Omental fat pad (tissue), 4 donors: ENCODE measurements at places on chromosomes 3 and 15. TPM values are rescaled to one million over a fixed set of nuclear protein-coding genes. Genes with fewer than 3 reads are reported as not detected.

Gene KIF23
- 1.7 TPM for total RNA-seq

DNA sequence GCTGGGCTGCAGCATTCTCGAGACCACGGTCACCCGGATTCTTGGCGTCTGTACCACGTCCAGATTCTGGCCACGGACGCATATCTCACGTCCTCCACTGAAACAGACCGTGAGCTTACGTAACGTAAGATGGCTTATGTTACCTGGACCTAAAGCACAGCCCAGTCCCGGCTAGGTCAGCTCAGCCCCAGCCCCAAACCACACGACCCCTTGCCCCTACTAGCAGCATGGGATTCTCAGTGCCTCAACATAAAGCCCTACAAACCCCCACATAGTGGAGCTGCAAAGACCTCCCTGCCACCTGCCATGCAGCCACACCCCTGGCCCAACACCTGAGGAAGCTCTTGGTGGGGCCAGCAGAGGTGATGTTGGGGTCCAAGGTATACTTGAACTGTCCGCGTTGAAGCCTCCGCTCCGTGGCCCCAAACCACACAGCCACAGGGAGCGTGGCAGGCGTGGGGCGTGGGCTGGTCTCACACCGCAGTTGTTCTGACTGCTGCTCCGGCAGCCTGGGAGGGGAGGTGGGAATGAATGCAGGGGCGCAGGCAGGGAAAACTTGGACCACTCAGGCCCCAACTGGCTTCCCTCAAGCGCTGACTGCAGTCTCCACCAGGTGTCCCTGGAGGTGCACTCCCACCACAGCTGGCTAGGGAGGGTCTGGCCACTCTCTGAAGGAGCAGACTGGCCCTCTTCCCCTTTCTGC, 14.5 kb downstream of the PLXNB1 start:
- no peak for DNase-seq

DNA sequence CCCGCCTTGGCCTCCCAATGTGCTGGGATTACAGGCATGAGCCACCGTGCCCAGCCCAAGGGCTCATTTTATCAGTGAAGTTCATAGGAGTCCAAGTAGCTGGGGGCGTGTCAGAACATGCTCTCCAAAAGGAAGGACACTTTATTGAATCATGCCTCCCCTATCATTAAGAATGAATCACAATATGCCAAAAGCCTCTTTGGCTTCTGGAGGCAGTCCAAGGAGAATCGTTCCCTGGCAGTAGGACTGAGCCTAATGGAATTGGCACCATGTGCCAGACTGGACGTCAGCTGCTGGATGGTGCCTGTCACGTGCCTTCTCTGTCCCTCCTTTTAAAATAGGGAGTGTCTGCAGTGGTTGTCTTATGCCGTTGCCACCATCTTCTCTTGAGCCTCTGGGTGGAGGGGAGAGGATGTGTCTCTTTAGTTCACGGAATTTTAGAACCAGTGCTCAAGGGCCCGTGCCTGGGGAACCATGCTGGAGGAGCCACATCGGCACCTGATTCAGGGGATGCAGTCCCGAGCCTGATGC, 234.7 kb upstream of the LYSMD4 start:
- no peak for DNase-seq

GRCh38 chr3:175526191-175526590, 667.1 kb downstream of the NAALADL2 start:
- no peak for DNase-seq

DNA sequence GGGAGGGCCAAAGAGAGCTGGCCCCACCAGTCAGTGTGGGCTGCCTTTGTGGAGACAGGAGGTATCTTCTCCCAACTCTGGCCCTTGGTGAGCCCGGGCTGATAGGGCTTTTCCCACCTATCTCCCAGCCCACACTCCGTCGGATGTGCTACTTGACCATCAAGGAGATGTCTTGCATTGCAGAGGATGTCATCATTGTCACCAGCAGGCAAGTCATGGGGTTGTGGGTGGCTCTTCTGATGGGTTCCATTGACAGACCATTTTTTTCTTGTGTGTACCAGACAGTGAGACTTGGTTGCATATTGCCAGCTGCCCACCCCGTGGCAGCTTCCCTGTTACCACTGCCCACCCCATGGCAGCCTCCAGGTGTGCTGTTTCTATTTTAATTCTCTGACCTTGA, 3.3 kb downstream of the COPG1 start:
- no peak for DNase-seq

Gene SLC9C1
- 1.4 TPM for total RNA-seq

- no peak for DNase-seq
Observed at GRCh38 chr3:23325466-23326065, 122.4 kb downstream of the UBE2E2 start.

Gene CHL1
- total RNA-seq, result 18.7 TPM

DNA sequence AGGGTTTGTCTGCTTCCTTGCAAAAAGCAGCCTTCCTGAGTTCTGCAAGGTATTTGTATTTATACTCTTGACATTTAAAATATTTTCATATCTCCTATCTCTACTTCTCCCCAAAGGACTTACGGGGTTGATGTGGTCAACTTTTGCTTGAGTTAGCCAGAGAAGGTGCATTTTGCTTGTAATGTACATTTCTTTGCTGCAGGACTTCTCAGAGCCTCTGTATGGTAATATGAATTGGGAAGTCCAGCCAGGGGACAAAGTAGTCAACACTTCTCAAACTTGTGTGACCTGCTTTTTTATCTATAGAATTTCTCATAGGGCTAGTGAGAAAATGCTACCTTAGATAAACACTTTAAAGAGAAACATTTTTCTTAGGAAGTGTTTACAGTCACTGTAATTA, 148.2 kb upstream of the LRIG1 start:
- DNase-seq, result no peak

Gene NR1D2
- total RNA-seq, result 19.6 TPM

Gene SHC4
- total RNA-seq, result not detected

- DNase-seq, result no peak
Observed at GRCh38 chr3:43012174-43012573, 33.1 kb downstream of the GASK1A start.

Gene NAALADL2
- total RNA-seq, result 7.0 TPM

- no peak for DNase-seq
Observed at GRCh38 chr3:186510374-186511079, 33.7 kb downstream of the CRYGS start.

DNA sequence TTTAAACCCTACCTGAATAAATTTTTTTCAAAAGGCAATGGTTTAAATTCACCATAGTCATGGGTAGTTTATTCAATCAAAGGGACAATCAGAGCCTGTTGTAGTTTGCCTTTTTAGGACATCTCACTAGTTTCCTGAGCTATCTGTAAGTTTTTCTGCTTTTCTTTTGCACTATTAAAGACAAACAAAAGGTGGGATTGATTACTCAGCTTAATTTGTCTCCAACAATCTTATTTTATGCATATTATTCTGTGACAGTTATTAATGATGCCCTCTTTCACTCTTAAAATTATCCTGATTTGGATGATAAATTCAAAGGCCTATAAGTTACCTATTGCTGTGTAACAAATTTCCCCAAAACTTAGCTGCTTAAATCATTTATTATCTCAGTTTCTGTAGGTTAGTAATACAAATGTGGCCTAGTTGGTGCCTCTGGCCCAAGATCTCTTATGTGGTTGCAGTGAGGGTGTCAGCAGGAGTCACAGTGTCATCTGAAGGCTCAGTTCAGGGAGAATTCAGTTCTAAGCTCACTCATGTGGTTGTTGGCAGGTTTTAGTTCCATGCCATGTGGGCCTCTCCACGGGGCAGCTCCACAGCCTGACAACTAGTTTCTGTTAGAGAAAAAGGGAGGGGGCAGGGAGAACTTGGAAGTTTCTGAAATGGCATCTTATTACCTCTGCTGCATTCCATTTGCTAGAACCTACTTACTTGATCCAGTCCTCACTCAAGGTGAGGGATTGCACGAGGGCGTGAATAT, 16.0 kb downstream of the ARMC8 start:
- DNase-seq, result no peak

DNA sequence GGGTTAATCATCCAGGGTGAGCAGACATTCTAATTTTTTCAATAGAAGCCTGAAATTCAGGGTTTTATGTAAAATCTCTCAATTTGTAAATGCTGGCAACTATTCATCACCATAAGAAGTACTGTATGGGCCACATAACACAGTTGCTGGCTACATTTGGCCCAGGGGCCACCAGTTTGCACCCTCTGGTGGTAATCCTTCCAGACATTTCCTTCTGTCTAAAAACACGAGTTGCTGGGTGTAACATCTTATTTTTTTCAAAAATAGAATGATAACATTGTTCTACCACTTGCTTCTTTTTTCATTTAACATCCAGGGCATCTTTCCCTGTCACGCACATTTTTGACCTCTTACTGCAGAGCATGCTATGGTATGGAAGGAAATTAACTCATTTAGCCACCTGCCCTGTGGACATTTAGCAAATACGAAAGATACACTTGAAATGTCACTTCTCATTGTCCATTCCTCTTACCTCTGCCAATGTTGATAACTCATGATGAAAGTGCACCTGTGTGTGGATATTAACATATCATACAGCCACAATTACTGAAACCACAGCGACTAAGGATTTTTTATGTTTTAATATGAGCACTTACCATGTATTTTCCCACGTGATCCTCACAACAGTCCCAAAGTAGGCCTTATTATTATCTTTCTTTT, 117.5 kb upstream of the ARHGEF3 start:
- DNase-seq, result no peak
